ENCODE measurements at places on chromosomes 2 and 18. TPM values are rescaled to one million over a fixed set of nuclear protein-coding genes. Genes with fewer than 3 reads are reported as not detected.

GRCh38 chr2:146853741-146854444, 990.9 kb upstream of the ACVR2A start:
- DNase-seq = no peak

DNA sequence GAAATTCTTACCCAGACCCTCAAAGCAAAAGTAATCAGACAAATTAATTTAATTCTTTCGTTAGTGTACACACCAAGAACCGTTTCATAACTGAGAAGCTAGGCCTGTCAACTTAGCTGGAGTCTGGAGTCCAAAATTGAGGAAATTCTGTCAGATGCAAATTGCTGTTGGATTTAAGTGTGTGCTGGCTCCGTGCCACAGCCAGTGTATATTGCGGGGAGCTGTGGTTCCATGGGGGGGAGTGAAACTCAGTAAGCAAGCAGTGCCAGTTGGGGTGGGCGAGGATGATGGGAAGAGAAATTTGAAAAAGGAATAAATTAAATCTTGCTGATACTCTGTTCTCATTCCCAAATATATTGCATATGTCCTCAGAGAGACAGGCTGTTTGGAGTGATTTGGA, 4.0 kb downstream of the ARPC2 start:
- DNase-seq = no peak

GRCh38 chr2:101823347-101823791, 125.9 kb downstream of the MAP4K4 start:
- no peak for DNase-seq

GRCh38 chr2:162462911-162463310, 119.0 kb downstream of the GCA start:
- no peak for DNase-seq

DNA sequence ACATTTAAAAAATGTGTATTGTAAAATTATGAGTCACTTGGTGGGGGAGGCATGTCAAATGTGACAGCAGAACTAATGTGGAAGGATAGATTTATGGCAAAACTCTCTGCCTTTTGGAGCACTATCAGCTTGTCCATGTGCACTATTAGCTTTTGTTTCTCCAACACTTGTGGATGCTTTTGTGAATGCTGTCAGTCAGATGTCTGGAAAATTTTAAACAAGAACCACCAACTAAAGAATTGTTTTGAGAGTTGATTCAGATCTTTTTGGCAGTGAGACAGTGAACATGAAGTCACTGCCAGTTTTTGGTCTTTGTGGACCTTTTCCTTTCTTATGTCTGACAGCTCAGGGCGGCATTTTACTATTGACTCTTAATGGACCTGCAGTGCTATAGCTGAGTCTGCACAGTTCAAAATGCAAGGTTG, 72.4 kb downstream of the KIAA1328 start:
- no peak for DNase-seq

DNA sequence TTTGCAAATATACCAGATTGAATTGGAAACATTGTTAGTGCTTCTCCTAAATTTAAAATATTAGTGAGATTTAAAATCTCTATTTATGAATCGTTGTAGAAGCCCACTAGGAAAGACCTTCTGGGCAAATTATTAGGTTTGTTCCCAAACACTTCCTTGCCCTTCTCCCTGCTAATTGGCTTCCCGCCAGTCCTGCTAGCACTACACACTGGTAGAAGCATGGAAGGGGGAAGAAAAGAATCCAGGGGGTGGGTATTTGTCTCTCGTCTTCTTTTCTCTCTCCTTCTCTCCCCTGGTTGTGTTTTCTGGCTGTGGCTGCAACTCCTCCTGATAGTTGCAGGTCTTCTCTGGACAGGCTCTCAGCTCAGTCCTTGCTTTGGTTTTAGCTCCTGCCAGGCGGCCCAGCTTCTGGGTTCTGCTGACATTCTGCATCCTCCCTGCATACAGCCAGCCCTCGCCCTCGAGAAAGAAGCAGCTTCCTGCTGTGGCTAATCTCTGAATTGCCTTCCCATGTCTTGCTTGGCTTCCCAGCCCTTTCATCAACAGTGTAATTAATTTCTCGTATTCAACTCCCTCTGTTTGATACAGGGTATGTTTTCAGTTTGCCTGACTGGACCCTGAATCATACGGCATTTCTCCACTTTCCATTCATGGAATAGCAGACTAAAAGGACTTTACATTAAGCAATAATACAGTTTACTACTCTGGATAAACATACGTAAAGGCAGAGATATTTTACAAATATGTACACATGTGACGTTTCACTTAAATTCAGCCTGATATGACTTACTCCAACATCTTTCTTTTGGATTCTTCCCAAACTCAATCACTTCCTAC, 6.9 kb upstream of the PARD3B start:
- peak; percentile 31 for DNase-seq

DNA sequence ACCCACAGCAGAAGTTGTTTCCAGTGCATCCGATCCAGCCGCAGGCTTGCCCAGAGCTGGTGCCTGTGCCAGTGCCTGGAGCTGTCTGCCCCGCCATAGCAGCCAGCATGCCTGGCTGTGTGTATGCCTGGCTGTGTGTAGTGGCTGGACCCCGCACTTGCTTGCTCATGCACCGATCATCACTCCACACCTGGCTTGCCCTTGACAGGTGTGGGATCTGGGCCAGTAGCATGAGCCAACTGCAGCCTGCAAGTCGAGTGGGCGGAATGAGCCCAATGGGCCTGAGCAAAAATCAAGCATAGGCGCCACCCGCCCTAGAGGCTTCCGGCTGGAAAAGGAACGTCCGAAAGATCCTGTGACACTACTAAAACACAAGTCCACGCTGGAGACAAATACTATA, 74.5 kb downstream of the EPB41L3 start:
- DNase-seq = no peak

GRCh38 chr2:75133621-75134570, 65.4 kb downstream of the TACR1 start:
- DNase-seq = no peak

DNA sequence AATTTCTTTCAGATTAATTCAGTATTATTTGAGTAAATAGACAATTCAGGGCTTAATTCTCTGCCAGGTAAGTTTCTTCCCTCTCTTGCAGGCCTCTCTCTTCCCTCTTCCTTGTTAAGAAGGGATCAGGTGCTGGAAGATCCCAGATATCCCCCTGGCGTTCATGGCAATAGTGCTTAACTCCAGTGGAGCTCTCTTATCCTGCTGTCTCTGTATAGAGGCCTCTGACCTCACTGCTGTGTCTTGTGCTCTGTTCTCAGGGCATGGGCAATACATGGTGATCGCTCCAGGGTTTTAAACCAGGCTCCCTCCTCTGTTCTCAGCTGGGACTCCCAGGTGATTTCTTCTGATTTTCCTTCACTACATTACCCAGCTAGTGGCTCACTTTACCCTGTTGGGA, 226.8 kb downstream of the MC4R start:
- no peak for DNase-seq

- DNase-seq = no peak
These were observed 54.1 kb downstream of the ATP8B1 start for GRCh38 chr18:57748770-57749603.

DNA sequence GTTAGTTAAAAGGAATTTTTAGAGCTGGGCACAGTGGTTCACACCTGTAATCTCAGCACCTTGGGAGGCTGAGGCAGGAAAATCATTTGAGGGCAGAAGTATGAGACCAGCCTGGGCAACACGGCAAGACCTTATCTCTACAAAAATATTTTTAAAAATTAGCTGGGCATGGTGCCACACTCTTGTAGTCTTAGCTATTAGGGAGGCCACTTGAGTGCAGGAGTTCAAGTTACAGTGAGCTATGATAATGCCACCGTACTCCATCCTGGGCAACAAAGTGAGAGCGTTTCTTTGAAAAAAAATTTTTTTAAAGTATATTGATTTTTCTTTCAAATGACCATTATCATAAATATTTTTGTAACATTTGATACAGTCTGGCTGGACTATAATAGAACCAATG, 93.6 kb upstream of the FAM117B start:
- no peak for DNase-seq

GRCh38 chr2:133142087-133142486, 426.2 kb downstream of the NCKAP5 start:
- DNase-seq = no peak

GRCh38 chr2:199659207-199659606, 191.8 kb downstream of the FTCDNL1 start:
- no peak for DNase-seq

GRCh38 chr2:202286595-202286994, 21.0 kb downstream of the NOP58 start:
- DNase-seq = no peak

DNA sequence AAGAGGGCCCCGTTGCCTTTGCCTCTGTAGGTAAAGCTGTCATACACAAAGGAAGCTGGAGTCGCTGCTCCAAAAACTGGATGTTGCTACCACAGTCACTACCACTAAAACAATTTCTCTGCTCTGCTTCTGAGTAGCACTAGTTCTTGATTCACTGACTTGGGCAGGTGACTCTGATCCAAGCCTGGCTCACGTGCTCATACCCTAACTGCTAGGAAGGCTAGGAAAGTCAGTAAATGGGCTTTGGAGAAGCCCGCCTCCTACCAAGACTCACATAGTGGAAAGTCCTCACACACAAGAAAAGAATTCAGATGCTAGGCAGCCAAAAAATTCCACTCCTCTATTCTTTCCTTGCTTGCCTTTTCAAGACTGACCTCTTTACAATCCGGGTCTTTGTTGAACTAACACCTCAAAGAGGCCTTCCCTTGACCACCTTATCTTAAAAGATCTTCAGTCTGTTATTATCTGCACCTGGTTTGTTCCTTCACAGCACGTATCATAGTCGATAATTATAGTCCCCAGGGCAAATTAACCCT, 11.4 kb upstream of the DYNC1I2 start:
- DNase-seq = no peak

DNA sequence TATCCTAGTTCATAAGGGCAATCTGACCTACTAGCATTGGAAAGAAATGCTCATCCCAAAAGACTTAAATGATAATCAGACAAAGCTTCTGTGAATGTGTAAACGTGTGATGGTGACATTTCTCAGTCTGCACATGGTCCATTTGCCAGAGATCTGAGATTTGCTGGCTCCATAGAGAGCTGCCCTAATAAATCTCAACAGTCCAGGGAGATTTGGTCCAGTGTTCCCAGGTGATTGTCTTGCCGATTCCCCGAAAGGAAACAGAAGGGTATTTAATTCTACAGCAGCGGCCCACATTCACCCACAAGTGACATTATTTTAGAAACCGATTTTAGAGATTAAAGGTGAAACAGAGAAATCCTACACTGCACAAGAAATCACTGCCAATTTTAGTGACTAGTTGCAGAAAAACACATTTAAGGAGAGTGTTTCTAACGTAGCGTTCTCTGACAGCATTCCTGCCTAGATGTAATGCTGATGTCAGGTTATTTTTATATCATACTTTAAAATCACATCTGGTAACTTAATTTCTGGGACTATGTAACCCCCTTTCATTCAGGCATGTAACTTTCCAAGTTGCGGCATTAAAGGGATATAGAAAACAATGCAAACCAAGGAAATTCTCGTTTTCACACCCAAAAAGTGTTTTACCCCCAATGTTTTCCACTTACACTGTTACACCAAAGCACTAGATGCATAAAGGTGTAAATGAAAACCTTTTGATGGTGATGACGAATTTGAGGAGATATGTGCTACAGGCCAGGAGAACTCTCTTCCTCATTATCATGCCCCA, 231.9 kb upstream of the FN1 start:
- no peak for DNase-seq

Gene ALKAL2
- total RNA-seq = 21.2 TPM

Gene ADAM17
- 8.2 TPM for total RNA-seq

Gene CEP76
- total RNA-seq = 3.6 TPM

Gene POTEC
- not detected for total RNA-seq

Gene ECEL1
- 0.47 TPM for total RNA-seq

Gene INPP5D
- total RNA-seq = 8.3 TPM

Gene NETO1
- total RNA-seq = not detected

Gene CRYGD
- total RNA-seq = not detected

Gene KANSL1L
- 14.8 TPM for total RNA-seq

Gene TEKT4
- not detected for total RNA-seq

Gene STK16
- 17.0 TPM for total RNA-seq

Gene ADRA2B
- 0.19 TPM for total RNA-seq

Gene HSBP1L1
- total RNA-seq = 14.0 TPM

Data from pancreas (tissue), 10 donors.